ENCODE measurements at places on chromosomes 1 and 21.

GRCh38 chr1:221858818-221859611 is 117.1 kb upstream of the DUSP10 start:
- DNase-seq, result no peak

DNA sequence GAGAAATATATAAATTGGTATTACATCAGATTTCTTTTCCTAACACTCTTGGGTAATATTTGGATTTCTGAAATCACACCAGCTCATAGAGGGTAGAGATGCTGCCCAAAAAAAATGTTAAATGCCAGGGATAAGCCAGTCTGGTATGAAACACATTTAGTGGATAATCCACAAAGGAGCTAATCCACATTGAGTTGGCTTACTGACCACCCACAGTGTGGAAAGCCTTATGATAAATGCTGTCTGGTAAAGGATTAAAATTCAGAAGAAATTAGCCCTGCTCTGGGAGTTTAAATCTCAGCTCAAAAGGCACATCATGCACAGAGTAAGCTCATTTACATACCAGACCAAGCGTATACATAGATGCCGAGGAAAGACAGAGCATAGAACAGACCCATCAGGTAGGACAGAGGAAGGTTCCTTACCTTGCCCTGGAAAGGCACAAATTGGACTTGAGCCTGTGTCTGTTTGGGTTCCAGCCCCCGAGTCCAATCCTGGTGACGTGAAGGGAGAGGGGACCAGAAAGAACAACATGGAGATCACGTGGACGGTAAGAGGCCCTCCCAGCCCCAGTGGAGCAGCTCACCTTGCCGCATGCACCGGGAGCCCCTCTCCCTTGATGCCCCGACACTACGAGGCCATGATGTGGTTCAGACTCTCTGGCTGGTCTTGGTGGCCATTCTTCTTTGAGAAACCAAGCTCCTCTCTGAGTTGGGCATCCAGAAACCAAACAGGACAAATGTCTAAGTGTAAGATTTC is 62.9 kb upstream of the CNTN2 start:
- DNase-seq, result no peak

DNA sequence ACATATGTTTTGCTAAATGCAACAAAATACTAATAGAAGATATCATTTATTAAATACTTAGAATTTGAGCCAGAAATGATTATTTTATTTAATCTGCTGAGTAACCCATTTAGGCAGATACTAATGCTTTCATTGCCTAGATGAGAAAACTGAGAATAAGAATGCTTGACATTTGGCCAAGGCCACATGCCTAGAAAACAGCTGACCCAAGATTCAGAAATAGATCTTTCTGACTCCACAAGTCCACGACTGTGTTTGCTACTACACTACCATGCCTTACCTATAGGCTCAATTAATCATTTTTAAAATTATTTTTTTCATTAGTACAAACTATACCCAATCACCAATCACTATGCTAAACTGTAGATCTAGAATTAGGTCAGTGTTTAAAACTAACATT is 129.7 kb downstream of the ATP1B1 start:
- no peak for DNase-seq

DNA sequence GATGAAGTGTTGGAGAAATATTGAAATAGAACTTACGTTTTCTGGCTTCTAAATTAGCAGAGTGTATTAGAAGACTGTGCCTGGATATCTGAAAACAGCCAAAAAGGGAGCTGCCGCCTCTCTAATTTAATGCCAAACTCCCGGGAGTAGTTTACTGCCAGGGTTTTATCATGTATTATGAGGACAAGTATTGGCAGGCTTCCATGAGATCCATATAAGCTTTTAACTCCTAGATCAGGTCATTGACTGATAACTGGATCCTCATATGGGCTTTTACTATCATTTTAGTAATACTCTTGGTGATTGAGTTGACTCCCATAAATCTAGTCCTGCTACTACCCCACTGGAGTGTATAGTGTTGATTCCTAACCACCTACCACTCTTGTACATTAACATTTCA is 178.4 kb upstream of the CXADR start:
- DNase-seq, result no peak

- peak; percentile 72 for DNase-seq
Observed at GRCh38 chr1:923131-923990, at the start of gene SAMD11. TSS of gene SAMD11 (plus strand) at chr1:923923. CDS start at chr1:924432, 509 bp downstream.

DNA sequence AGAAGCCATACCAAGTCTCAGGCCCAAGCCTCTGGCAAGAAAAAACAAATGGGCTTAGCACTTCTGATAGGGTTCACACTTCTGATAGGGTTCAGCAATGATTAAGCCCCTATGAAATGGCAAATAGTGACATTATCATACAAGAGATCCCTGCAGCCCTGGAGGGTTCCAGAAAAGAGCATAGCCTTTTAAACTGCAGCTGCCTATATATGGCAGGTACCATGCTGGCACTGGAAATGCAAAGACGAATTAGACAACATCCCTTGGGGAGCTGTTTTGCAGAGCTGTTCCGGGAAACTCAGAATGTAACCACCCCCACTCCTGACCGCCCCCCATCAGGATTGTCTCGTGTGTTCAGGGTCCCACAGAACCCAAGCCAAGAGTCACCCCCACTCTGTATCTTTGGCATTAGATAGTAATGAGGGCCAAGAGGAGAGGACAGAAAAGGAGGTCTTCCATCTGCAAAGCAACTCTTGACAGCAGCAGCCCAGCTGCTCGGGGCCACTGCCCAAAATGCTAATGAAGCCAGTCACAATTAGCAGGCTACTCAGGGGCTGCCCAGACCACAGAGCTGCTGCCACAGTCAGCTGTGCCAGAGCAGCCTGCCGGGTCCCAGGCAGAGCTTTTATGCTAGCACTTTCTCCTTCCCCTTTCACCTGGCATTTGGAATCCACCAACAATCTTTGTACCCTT is 50.9 kb downstream of the ITPKB start:
- DNase-seq, result no peak

DNA sequence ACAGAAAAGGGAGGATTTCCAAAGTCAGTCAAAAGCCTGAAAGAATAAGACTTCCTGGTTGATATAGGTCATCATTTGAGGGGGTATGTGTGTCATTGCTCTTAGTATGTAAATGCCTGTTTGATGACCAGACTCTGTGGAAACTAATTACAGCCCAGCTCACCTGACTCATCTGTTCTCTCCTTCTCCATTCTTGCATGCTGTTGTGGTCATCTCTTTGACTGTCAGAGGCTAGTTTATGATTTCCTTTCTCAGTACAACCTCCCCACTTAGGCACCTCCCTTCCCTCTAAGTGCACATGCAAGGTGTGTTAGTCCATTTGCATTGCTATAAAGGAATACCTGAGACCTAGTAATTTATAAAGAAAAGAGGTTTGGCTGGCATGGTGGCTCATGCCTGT is 2.4 kb upstream of the C1orf116 start:
- DNase-seq, result no peak

DNA sequence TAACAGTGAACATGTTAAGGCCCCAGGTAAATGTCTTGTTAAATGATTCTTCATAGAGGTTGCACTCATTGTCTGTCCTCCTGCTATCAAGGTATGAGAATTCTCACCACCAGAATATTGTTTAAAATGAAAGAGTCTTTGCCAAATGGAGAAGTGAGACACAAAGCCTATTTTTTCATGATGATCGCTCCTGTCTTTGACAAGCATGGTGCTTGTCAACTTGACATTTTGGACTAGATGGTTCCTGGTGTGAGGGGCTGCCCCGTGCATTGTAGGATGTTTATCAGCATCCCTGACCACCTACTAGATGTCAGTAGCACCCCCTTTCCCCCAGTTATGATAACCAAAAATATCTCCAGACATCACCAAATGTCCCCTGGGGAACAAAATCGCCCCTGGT is 65.6 kb downstream of the MDM4 start:
- DNase-seq, result no peak

GRCh38 chr1:44408212-44408582 is 3.1 kb downstream of the RNF220 start:
- DNase-seq, result no peak

Measured in NCI-H510A (cell line).